ENCODE measurements at places on chromosomes 5 and 9.

DNA sequence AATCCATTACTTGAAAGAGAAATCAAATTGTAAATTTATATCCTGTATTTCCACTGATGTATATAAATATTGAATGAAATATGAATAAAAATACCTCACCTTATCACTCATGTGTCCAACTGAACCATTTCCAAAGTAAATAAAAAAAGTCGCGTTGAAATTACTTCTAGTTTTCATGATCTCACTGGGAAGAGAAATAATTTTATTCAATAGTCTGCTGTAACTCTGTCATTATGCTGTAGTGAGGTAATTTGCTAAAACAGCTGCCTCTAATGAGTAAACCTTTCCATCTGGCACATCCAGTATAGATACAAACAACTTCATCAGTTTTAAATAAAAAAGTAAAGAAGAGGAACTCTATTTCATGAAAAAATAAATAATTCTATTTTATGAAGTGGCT lies 611.5 kb downstream of the ZNF608 start:
- DNase-seq, result no peak

DNA sequence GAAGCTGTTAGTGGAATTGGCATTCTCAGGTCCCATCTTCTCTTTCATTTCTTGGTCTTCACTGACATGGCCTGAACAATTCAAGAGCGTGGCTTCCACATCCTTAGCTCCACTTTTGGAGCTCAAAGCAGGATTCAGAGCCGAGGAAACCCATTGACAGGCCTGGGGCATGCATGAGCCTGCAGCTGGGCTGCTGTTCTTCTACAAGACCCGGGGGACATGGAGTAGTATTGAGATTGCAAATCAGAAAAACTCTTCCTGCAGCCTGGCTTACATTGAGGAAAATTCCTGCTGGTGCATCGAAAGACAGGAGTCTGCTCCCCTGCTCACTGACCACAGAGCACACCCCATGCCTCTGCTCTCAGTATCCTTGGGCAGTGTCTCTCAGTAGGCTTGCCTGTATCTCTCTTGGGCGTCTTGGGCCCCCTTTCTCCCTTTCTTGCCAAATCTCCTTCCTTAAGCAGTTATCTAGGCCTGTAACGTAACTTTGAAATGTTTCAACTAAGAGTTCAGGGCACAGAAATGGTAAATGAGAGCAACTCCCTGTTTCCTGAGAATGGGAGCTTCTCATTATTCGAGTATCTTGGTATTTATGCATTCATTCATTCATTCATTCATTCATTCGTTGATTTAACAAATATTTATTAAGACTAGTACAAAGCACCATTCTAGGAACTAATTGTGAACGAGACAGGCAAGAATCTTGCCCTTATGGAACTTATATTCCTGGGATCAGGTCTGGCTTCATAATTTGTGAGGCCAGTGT lies 603.6 kb upstream of the CLINT1 start:
- DNase-seq, result no peak

DNA sequence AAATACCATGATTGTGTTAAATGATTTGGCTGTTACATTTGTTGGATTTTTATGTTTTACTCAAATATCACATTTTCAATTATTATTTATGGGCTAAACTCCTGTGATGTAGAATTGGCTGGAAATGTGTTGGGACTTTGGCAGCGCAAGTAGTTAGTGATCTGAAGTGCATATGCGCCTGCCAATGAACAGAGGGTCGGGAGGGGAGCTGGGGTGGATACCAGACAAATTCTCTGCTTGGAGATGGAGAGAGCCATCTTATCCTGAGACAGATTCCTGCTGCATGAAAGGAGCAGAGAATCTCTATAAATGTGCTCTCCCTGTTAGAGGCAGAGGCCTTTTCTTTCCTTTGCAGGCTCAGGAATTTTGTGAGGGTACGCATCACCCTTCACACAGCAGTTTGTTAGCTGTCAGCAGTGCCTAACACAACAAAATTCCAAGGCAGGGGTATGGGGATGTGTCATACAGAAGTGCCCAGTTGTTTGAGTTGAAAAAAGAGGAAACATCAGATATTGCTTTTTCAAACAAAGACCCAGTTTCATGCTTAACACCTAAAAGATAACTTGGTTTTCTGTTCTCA lies 489.1 kb downstream of the CSNK1G3 start:
- DNase-seq, result no peak

DNA sequence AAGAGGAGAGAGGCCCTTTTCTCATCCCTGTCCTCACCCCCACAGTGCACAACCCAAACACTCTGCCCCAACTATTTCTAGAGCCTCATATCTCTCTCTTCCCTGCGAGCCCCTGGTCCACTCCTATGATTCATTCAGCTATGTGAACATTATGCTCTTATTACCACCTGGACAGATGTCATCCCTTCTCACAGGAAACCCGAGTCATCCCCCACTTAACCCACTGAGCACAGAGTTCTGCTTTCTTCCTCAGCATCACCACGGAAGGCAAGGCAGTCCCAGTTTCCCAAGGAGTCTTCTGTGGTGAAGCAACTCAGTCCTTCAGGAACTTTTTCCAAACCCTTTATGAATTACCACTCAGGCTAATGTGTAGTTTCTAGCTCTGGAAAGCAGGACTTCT lies 1.3 kb downstream of the DNAI1 start:
- no peak for DNase-seq

- no peak for DNase-seq
Observed at GRCh38 chr5:122864400-122864799, 19.0 kb downstream of the SNX24 start.

- no peak for DNase-seq
Observed at GRCh38 chr5:75847561-75848021, 130.4 kb upstream of the POC5 start.

- DNase-seq, result no peak
Observed at GRCh38 chr5:111930905-111931461, 174.0 kb upstream of the NREP start.

- no peak for DNase-seq
Observed at GRCh38 chr9:121902461-121903135, 190.5 kb downstream of the TTLL11 start.

- DNase-seq, result no peak
Observed at GRCh38 chr5:141411575-141411974, 1.2 kb upstream of the PCDHGA10 start.

- DNase-seq, result no peak
Observed at GRCh38 chr9:100639854-100640253, 62.0 kb downstream of the CAVIN4 start.

DNA sequence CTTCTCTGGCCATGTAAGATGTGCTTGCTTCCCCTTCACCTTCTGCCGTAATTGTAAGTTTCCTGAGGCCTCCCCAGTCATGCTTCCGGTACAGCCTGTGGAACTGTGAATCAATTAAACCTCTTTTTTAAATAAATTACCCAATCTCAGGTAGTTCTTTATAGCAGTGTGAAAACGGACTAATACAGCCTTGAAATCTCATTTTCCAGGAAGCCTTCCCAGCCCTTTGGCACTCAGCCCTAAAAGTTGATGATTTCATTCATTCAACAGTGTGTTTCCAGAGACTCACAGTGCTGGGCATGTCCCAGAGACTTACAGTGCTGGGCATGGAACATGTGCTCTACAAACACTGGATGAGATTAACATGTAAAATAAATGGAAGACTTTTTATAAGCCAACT lies 135.8 kb downstream of the DCP2 start:
- DNase-seq, result no peak

- peak; percentile 77 for DNase-seq
Observed at GRCh38 chr5:140372971-140373487, 13.0 kb downstream of the SLC4A9 start.

- DNase-seq, result no peak
Observed at GRCh38 chr5:61026004-61026403, 81.0 kb downstream of the NDUFAF2 start.

- no peak for DNase-seq
Observed at GRCh38 chr9:72597181-72597517, 75.7 kb downstream of the TMC1 start.

DNA sequence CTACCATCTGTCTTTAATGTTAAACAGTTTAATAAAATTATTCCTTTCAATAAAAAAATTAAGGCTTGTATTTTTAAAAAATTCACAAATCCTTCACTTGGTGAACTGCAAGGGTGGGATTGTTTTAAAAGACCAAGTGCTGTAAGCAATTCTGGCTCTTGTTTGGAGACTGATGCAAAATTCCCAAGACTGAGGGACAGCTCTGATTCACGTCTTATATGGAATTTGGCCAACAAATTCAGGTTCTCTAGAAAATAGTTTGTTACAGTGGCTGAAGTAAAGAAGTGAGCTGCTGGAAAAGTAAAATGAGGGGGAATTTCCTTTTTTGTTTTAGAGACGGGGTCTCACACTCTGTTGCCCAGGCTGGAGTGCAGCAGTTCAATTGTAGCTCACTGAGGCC lies 58.3 kb downstream of the PRELID2 start:
- DNase-seq, result no peak

DNA sequence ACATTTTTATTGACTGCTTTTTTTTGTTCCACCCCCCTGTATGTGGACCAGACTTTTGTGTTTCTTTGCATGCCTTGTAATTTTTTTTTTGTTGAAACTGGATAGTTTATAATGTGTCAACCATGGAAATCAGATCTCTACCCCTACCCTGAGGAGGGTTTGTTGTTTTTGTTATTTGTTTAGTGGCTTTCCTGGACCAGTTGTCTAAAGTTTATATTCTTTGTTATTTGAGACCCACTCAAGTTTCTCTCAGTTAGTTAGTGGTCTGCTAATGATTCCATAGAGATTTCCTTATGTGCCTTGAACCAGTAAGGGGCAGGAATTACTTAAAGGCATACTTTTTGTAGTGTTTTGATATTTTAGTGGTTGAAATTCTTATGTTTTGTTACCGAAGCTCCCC lies 41.1 kb downstream of the GCNT1 start:
- DNase-seq, result no peak

GRCh38 chr5:103505581-103506305 lies 56.8 kb downstream of the NUDT12 start:
- DNase-seq, result no peak

DNA sequence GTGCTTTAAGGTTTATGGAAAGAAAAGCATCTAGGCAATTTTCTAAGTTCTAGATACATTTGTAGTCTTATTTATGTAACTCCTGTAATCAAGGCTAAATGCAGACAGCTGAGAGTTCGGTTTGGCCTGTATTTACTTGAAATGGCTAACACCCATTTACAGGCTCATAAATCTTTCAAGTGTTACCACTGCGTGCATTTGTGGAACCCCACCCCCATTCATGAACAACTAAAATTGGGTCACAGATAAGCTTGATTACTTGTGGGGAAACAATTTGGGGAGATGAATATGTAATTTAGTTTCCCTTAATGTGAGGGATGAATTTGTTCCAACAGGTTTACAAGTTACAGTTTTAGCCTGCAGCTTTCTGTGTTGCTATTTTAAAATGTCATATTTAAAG lies 360.6 kb downstream of the ARRDC3 start:
- no peak for DNase-seq

- DNase-seq, result no peak
Observed at GRCh38 chr5:143205386-143205785, 198.1 kb downstream of the NR3C1 start.
